Naive thymus-derived CD4-positive, alpha-beta T cell (primary cell): ENCODE measurements at places on chromosomes 7 and 10. TPM values are rescaled to one million over a fixed set of nuclear protein-coding genes. Genes with fewer than 3 reads are reported as not detected.

- DNase-seq, result no peak
These were observed 178.7 kb downstream of the CACNA2D1 start for GRCh38 chr7:82264783-82265305.

DNA sequence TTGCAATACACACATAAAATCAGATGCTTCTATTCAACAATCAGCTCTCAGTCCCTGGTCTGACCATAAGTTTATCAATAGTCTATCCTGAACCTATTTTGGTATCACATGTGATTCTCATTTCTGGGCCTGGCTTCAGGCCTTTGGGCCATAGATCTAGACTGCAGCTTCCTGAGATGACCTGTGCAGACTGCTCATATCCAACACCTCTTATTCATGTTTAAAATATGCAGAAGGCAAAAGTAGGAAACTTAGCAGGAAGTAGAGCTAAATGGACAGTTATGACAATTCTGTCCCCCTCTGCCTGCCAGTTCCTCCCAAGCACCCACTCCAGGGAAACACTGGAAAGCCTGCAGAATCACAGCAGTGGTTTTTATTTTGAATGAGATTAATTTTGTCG lies 53.3 kb downstream of the C7orf25 start:
- no peak for DNase-seq

FOXI2 gene
- 0.24 TPM for total RNA-seq

DNA sequence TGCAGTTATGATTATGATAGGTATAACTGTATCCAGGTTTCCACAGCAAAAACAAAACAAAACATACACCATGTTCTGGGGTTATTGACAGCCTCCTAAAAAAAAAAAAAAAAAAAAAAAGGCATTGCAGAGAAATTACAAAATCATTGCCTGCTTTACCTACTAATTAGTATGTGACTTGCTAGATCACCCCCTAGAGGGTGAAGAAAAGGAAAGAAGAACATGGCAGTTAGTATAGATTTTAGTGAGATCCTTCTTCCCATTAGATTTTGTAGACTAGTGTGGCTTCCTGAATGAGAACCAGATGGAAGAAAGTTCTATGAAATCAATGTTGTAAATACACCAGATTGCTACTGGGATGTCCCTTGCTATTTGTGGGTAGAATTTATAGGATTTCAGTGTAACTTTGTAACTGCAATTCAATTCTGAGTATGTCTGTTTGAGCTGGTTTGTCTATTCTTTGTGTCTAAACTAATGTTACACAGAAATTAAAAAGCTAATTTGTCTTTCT lies 24.0 kb upstream of the AGBL3 start:
- no peak for DNase-seq

DNA sequence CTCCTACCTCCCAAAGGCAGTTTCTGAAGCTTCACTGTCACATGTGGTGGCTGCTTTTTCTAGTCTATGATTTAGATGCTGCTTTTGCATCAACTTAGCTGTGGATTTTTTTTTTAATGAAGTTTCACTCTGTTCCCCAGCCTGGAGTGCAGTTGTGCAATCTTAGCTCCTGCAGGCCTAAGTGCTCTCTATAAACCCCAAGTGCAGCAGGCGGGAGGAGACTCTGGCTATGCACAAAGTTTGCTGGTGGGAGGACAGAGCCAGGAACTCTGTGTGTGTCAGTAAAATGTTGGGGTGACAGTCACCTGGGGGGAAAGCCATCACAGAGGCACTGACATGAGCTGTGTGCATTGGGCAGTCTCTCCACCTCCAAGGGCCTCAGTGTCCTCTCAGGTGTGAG lies 138.8 kb upstream of the FAM20C start:
- no peak for DNase-seq

PRXL2A gene
- total RNA-seq, result 5.6 TPM

LIPM gene
- total RNA-seq, result not detected

MYOZ1 gene
- total RNA-seq, result not detected

CBLL1 gene
- 41.5 TPM for total RNA-seq

- DNase-seq, result no peak
These were observed 13.2 kb downstream of the RASGEF1A start for GRCh38 chr10:43253461-43254198.

- no peak for DNase-seq
These were observed 60.2 kb downstream of the ZNF277 start for GRCh38 chr7:112266595-112267270.

SEMA3A gene
- 0.29 and 0.48 TPM in 2 replicates for total RNA-seq

DNA sequence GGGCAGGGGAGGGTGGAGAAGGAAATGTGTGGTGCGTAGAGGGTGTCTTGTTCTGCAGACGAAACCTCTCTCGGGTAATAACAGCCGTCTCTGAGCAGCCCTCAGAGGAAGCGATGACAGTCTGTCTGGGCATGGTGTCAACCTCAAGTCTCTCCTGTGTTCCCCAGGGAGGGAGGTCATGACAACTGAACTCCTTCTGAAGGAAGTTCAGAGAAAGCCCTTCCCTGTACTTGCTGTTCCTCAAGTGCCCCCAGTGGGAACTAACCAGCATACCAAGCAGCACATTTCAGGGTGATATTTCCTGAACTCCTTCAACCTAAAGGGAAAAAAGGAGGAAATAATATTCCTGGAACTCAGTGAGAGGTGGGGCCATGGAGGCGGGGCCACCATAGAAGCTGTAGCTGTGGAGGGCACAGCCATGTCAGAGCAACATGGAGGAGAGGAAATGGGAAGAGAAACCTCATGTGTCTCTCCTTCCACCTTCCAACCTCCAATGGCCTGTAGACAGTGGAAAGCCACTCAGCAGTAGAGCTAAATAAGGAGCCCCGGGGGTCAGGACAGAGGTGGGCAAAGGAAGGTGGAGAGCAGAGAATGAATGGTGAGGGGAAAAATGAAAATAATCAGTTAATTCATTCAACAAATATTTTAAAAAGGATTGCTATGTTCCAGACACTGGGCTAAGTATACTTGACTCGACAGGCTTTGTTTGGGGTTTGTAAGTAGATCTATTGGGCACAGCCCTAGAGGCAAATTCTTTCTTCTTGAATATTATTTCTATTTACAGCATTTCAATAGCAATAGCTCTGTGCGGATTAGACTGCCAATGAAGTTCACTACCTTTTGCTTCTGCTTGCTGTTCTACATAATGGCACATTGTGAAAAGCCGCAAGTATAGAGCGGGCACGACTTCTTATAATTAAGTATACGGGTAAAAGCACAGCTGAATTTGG lies 61.0 kb upstream of the AOAH start:
- DNase-seq, result peak; percentile 84

OR2A1 gene
- total RNA-seq, result not detected

GRCh38 chr10:74766501-74766900 lies 59.9 kb upstream of the KAT6B start:
- DNase-seq, result no peak

FRMD4A gene
- total RNA-seq, result 0.10 and 0.23 TPM in 2 replicates

DNA sequence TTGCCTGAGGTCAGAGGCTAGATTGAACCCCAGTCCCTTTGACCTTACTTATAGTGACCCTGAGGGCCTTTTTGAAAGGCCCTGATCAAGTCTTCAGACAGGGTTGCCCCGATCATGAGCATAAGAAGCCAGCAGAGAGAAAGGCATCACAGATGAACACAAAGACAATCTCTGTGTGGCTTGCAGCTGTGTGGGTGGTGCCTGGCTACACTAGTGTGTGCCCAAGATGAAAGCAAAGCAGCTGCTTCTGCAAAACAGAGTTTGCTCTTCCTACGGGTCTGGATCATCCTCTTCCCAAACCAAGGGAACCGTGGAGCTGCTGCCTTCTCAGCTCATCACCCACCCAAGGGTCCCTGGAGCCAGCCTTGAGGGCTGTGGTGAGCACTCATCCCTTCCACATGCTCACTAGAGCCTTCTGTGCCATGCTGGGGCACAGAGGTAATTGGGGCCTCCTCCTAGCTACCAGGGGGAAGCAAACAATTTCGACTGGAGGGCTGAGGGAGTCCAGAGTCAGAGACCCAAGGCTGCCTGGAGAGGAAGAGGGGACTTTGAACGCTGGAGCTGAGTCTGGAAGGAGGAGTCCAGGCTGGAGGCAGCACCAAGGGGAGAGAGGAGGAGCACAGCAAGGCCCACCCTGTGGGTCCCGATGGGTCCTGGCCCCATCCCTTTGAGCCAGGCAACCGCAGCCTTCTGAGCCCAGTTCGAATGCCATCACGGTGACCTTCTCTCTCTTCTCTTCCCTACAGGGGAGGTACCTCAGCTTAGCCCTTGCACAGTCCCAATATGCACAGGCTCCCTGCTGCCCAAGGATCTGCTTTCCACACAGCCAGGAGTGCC lies 42.3 kb downstream of the ANTXRL start:
- DNase-seq, result no peak

DNA sequence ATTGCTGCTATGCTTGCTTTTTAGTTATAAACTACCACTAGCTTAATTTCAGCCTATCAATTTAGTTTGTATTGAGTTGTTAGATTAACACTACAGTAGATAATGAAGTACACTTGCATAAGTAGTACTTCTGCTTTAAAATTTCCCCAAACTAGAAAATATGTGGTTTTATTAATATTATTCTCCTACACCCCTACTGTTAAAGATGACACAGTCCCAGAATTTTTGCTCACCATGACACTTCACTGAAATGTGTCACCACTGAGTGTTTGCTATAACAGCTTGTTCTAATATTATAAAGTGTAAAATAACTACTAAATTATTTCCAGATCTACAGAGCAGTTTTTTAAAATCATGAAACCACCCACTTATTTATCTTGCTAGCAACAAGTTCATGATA lies 31.6 kb downstream of the RHEB start:
- DNase-seq, result no peak

GRCh38 chr10:58588673-58589265 lies 76.1 kb downstream of the BICC1 start:
- DNase-seq, result no peak

GRCh38 chr7:46660402-46660980 lies 739.4 kb upstream of the IGFBP3 start:
- DNase-seq, result no peak

GRCh38 chr10:32031920-32032319 lies 24.3 kb downstream of the KIF5B start:
- no peak for DNase-seq

CYP2C19 gene
- total RNA-seq, result not detected in 2 replicates

- DNase-seq, result no peak
These were observed 68.8 kb upstream of the KIF5B start for GRCh38 chr10:32125023-32125422.

- DNase-seq, result no peak
These were observed 72.9 kb upstream of the NEBL start for GRCh38 chr10:20970044-20970443.

DNA sequence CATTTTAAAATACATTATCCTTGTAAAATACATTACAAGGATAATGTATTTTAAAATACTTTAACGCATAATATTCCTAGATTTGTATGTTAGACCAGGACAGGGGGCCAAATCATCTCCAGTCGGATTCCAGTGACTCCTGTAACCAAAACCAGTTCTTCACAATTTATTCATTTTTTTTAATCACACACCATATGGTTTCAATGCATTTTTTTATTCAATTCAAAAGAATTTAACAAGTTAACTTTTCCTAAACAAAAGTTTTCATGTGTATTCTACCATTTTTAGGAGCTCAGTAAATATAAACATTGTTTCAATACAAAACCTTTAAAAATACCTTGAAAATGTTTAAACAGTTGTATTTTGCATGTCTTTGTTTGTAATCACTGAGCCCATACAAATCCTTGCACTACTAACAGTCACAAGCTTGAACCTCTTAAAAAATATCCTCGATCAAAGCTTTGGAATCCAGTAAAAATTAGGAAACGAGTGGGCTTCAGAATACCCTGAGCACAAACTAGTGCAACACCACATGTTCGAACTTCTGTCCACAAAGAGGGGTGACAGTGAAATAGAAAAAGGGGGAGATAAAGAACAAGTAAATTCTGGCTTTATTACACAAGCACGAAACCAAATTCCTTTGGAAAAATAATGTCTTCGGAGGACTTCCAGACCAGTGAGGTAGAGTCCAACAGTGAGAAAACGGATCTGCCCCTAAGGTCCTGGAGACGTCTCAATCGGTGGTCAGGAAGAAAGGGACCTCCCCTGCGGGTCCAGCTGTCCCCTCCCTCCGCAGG lies 1.6 kb downstream of the CCDC71L start:
- DNase-seq, result no peak

CLRN3 gene
- not detected for total RNA-seq

DNA sequence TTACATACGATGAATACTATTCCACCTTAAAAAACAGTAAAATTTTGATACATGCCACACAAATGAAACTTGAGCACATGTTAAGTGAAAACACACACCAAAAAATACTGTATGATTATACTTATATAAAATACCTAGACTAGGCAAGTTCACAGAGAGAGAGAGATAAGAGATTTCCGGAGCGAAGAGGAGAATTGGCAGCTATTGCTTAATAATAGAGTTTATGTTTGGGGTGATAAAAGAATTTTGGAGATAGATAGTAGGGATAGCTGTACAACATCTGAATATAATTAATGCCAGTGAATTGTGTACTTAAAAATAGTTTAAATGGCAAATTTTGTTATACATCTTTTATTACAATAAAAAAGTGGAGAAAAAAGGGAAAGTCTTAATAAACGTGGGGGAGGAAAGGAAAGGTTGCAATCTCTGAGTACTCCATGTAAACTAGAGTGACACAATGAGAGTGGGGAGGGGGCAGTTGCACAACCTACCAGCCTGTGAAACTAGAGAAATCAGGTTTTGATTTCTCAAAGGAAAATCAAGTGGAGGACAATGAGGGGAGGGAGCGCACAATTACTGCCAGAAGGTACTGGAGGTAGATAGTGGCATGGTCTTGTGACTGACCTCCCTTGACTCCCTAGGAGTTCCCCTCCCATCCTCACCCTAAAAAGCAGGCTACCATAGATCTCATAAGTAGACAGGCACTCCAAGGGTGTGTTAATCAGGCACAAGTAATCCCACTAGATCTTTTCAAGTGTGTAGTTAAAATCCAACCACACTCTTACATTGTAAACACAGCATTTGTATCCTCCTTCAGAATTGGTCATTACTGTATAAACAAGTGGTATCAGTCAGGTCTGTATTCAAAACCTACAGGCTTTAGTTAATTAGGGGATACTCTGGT lies 31.6 kb upstream of the ANK3 start:
- no peak for DNase-seq

GRCh38 chr7:155398944-155399343 lies 59.0 kb upstream of the EN2 start:
- no peak for DNase-seq

DNA sequence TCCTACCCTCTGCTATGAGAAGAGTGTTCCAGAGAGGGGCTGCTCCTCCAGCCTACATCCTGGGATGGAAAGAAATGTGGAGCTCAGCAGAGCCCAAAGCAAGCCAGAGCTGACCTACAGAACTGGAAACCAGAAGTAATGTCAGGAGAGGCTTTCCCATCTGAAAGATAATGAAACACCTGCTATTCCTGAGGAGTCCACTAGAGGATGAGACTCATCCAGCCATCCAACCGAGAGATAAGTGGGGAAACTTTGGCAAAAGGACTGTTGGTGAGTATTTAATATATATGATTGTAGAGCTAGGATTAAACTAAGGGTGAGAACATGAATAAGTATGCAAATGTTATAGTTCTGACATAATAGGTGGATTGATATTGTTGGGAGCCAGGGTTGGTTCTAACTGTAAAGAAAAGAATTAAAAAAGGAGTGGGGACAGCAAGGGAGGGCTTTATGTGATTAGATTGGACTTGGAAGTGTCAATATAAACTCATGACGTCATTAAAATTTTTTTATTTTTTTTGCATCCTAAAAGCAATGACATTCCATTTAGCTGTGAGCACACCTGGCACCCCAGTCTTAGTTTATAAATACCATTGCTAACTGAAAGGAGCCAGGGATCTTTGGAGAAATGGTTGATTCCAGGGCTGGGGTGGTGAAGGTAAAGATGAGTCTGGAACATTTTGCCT lies 312.8 kb upstream of the NFE2L3 start:
- no peak for DNase-seq

- no peak for DNase-seq
These were observed 52.3 kb upstream of the AQP1 start for GRCh38 chr7:30859202-30859939.
